ENCODE measurements at places on chromosomes 5 and 9. TPM values are rescaled to one million over a fixed set of nuclear protein-coding genes. Genes with fewer than 3 reads are reported as not detected.

The PCDHGA12 gene
- total RNA-seq, result 5.0 TPM

The FRMD3 gene
- total RNA-seq, result 75.1 TPM

The SPTAN1 gene
- total RNA-seq, result 292 TPM

The PROB1 gene
- total RNA-seq, result 35.6 TPM

The PPP2R2B gene
- total RNA-seq, result 3.5 TPM

The ADGRV1 gene
- total RNA-seq, result 0.67 TPM

The LVRN gene
- total RNA-seq, result 0.28 TPM

The HSPA9 gene
- total RNA-seq, result 240 TPM

The ACSL6 gene
- 3.0 TPM for total RNA-seq

The ZDHHC11B gene
- total RNA-seq, result 26.0 TPM

- no peak for DNase-seq
Measured at GRCh38 chr5:86374611-86375010, 243.1 kb upstream of the COX7C start.

- no peak for DNase-seq
Measured at GRCh38 chr5:143361438-143361837, 42.0 kb downstream of the NR3C1 start.

GRCh38 chr9:69905851-69906250 is 85.2 kb downstream of the CFAP95 start:
- no peak for DNase-seq

GRCh38 chr9:107243742-107244141 is 39.3 kb upstream of the RAD23B start:
- DNase-seq, result no peak

DNA sequence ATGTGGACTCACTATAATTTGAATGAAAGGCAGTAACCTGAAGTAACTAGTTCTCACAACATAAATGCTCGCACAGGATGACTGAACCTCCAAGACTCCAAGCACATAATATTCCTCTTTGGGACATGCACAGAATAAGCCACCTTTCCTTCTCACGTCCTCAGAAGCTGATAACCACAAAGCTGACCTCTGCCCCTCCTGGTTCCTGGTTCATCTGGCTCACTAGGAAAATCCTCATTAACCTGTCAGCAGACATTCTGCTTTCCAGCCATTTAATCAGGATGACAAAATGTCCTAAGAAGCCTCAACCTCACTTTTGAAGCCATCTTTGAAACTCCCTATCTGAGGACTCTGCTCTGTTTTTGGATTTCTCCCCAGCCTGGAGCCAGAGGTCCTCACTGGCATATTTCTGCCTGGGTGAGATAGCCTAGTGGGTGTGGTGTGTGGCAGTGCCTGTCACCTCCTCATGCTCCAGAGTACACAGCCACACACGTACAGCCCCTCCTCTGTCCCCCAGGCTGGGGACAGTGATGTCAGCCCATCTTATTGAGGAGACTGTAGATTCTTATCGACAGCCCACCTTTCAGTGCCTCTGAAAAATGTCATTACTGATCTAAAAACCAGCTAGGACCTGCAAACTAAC is 10.3 kb downstream of the ANKH start:
- no peak for DNase-seq

GRCh38 chr5:61286446-61287132 is 45.5 kb upstream of the ZSWIM6 start:
- no peak for DNase-seq

GRCh38 chr5:140362875-140363630 is 3.1 kb downstream of the SLC4A9 start:
- peak; percentile 90 for DNase-seq

DNA sequence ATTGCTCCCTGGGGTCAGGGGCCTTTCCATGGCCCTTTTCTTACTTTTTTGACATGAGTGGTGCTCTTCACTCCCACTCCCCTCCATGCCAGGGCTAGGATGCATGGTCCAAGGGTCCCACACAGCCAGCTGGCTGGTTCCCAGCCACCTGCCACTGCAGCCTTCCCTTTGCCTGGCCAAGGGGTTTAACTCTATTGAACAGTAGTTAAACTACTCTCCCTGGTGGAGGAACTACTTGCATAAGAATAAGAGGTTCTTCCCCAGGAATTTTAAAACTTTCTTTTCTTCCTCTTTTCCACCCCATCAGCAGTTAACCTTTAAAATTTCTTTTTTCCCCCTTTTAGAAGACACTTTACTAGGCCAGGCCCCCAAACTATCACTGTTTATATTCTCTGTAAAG is 1532.8 kb upstream of the ACO1 start:
- no peak for DNase-seq

GRCh38 chr9:23638837-23639426 is 187.1 kb downstream of the ELAVL2 start:
- DNase-seq, result no peak

DNA sequence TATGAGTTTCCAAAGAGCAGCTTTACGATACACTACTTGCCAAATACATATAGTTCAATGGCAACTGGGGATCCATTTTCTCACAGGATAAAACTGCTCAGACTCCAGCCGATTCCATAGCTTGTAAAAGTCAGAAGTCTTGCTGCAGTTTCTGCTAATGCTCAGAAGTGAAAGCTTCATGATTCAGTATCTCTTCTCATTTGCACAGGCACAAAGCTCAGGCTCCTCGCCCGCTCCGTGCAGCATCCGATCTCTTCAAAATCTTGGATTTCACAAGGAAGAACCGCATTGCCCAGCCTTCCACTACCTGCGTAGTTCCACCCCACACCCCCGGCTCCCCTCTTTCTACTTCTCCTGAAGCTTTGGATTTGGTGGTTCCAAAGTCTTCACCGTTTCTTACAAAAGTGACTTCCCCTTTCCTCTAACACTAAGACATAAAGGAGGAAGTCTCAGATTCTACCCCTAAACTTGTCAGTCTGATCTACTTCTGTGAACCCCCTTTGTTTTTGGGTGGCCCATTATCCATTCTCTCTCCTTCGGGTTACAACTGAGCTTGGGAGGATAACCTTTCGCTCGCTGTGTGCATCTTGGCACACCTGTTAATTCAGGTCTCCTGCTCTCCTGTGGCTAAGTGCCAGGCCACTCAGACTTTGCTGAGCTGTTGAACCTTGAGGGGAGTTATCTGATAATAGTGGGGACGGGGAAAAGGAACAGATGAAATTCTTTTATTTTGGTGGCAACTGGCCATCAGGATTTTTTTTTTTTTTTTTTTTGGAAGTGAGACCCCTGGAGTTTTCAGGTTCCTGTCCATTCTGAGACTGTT is 194.1 kb downstream of the GNA14 start:
- DNase-seq, result no peak

DNA sequence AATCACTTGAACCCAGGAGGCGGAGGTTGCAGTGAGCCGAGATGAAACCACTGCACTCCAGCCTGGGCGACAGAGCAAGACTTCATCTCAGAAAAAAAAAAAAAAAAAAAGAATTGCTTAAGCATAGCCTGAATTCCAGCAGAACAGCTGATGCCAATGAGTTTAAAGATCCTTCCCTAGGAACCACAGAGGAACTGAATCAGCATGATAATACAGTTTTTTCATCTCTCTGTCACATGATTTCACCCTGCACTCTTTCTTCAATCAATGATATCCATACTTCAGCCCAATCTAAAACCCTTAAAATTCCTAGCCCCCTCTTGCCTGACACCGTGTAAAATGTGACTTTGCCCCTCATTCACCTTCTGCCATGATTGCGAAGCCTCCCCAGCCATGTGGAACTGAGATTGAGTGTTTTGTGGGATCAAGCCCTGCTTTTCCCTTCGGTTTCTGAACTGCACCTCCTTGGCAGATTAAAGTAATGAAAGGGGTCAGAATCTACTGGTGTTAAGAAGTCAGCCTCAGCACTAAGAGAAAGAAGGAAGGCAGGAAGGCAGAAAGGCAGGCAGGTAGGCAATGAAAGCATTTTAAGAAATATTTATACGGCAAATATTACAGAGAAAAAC is 20.9 kb upstream of the DMXL1 start:
- no peak for DNase-seq

- no peak for DNase-seq
Measured at GRCh38 chr5:142326480-142326938, 1.7 kb upstream of the SPRY4 start.

DNA sequence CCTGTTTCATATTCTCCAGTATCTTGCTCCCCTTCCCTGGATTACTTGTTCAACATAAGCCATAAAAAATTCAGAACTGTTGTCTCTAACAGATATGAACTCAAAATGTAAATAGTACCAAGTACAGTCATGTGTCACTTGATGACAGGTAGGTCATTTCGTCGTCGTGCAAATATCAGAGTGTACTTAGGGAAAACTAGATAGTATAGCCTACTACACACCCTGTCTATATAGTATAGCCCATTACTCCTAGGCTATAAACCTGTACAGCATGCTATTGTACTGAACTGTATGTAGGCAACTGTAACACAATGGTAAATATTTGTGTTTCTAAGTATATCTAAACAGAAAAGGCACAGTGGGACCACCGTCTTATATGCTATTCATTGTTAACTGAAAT is 39.1 kb downstream of the SMIM15 start:
- no peak for DNase-seq

DNA sequence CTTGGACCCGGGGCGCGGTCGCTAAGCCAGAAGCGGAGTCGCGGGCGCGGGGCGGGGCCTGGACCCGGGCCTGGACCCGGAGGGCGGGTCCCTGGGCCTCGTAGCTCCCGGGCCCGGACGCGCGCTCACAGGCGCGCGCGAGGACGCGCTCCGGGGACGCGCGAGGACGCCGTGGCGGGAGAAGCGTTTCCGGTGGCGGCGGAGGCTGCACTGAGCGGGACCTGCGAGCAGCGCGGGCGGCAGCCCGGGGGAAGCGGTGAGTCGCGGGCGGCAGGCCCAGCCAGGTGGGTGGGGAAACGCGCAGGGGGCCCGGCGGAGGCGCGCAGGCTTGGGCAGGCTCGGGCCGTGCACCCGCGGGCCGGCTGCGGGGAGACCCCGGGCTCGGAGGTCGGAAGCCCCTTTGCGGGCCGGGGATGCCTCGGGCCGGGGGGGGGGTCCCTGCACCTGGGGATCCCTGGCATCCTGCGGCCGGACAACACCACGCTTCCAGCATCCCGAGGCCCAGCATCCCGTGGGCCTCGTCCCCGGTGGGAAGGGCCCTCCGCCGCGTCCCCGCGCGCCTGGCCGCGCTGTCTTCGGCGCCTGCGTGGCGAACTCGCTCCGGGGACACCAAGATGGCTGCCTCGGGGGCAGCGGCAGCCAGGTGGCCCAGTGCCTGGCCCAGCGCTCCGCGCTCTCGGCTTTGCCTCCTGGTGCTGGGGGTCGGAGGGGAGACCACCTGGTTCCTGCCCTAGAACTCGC is at the start of gene SFXN1:
TSS of gene SFXN1 (plus strand) at position 177 of the 741 bp plus-strand sequence. CDS start 13,544 bp downstream, outside the sequence.
- peak; percentile 93 for DNase-seq

DNA sequence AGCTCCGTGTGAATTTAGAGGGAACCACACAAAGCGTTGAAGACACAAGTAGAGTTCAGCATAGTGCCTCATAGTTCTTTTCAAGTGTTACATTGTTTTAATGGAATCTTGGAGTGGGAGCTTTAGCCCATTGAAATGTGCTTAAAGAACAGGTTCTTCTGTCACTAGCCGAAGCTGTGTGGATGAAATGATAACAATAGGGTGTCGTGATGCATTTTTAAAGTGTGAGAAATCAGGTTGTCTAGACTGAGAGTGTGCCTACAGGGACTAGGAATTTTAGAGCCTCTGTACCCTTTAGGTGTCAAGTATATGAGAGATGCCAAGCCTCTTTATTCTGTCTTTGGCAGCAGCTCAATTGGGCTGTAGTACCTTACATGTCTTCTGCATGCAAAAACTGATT is 83.0 kb downstream of the NDUFS4 start:
- no peak for DNase-seq

DNA sequence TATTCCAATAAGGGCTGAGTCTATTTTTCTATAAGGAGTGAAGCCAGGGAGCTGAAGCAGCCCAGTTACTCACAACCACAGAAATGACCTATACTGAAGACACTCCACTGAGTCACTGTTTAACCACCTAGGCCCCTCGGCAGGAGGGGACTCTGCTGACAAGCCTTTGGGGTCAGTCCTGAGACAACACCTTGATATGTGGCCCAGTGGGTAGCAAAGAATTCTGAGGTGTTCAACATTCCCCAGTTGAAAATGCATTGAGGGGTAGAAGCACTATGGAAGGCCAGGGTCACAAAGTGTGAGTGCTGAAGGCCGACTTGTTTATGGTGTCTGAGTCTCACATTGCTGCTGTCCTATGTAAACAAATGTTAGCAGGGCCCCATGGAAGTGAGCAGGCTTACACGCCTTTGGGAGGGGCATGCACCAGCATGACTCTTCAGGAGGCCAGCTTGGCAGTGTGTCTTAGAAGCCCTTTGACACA is 112.6 kb upstream of the NFIL3 start:
- no peak for DNase-seq

DNA sequence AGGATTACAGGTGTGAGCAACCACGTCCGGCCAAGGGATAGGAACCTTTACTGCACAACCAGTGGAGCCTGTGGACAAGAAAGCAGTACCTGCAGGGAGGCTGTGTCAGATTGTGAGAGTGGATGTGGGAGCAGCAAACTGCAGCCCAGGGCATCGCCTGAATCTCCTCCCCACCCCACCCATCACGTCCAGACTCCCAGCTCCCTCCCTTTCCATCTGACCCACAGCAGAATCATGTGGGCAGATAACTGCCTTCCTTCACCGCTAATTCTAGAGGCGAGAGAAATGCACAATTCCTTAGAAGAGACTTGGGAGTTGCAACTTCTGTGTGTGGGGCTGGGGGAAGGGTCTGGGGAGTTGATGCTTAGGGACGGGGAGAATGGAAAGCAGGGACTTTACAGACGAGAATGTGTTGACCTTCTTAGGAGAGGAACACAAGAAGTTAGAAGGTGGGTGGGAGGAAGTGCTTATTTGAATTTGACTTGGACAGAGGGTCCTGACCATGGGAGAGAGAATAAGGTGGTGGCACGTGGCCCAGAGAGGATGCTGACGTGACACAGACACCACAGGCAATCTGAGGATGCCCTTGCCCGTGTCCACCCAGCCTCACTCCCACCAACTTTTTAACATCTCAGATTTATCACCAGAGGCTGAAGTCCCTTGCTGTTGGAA is 4.5 kb upstream of the LCP2 start:
- DNase-seq, result no peak

- DNase-seq, result no peak
Measured at GRCh38 chr9:122356627-122357026, 14.2 kb upstream of the PTGS1 start.

GRCh38 chr9:134751622-134752021 is 110.0 kb downstream of the COL5A1 start:
- DNase-seq, result no peak

GRCh38 chr9:33024126-33024965 is 727 bp upstream of the DNAJA1 start:
- DNase-seq, result no peak

DNA sequence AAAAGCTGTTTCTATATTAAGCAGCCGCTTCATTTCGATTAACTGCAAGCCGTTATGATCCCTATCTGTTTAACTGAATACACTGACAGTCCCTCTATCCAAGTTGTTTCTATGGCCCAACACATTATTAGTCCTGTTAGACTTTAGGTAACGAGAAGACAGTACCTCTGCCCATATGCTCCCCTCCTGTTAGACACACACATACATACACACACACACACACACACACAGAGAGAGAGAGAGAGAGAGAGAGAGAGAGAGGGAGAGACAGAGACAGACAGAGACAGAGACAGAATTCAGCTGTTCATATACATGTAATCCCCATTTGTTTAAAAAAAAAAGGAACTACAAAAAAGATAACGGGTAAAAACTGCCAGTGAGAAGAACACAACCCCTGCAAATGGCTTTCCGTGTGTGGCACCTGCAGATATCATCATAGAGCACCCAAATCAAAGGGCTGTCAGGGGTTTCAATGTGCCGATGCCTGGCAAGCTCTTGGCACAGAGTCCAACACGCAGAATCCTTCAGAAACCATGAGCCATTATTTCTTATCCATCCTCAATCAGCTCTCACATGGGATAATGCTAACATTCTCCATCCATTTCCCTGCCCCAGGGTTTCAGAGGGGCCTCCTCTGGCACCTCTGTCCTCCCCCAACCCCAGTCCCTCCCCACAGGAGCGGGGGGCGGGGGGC is 144.0 kb downstream of the MYO10 start:
- DNase-seq, result no peak
